ENCODE measurements at places on chromosomes 4 and X. TPM values are rescaled to one million over a fixed set of nuclear protein-coding genes. Genes with fewer than 3 reads are reported as not detected.

Gene ATP8A1
- 11.9 TPM for total RNA-seq

DNA sequence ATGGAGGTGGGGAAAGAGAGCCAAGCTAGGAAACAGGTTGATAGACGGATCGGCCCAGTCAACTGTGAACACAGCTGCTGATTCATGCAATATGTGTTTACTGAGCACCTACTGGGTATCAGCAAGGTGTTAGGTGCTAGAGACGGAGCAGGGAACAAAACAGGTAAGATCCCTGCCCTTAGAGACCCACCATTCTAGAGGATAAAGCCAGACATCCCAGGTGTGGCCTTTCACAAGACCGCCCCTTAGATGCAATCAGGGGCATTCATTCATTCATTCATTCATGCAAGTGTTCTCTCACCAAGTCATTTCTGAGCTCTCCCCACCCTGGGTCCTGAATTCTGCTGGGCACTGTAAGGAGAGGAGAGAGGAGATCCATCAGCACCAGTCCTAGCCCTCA lies 20.2 kb upstream of the MTM1 start:
- no peak for DNase-seq

DNA sequence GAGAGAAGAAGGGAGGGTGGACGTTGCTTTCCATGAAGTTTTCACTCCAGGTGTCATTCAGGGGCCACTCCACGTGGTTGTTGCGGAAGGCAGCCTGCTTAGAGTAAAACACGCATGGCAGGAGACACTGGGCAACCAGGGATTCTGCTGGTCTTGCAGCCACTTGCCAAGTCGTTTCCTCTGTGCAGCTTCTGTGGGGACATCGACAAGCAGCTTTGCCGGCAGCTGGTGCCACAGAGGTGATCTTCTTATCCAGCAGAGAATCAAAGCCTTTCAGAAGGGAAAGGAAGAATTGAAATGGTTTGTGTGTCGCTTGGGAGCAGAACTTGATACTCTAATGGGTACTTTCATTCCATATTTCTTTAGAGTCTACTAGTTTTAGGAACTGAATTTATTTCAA lies 867.1 kb upstream of the TENM3 start:
- no peak for DNase-seq

DNA sequence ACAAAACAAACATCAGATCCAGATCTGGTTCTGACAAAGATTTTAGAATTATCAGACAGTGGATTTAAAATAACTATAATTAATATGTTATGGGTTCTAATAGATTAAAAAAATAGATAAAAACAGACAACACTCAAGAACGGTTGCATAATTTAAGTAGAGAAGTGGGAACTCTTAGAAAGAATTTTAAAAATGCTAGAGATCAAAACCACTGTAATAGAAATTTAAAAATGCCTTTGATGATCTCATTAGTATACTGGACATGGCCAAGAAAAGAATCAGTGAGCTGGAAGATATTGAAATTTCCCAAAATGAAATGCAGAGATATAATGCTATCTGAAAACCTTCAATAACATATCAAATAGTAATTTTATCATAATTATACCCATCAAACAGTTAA lies 28.3 kb upstream of the DYNLT3 start:
- DNase-seq: no peak

Gene DHRSX
- 18.9 TPM for total RNA-seq

All from posterior vena cava (tissue), 2 donors.